ENCODE measurements at places on chromosomes 1 and 21.

DNA sequence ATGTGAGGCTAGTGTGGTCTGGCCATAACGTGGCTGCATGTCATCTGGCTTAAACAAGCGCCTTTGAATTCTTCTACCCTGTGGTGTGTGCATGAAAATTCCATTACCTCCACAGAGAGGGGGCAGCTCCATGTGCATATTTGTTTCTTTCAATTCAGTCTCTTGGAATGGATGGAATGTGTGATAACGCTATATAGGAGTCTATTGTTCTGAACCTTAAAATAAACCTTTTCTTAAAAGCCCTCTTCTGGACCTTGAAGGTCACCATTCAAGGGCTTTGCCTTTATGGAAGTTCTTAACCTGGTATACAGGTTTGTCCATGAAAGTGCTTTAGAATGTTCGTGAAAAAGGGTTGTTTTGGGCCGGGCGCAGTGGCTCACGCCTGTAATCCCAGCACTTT is 118.2 kb upstream of the ADGRL2 start:
- DNase-seq = no peak

GRCh38 chr1:233897325-233898162 is 6.9 kb upstream of the SLC35F3 start:
- no peak for DNase-seq

DNA sequence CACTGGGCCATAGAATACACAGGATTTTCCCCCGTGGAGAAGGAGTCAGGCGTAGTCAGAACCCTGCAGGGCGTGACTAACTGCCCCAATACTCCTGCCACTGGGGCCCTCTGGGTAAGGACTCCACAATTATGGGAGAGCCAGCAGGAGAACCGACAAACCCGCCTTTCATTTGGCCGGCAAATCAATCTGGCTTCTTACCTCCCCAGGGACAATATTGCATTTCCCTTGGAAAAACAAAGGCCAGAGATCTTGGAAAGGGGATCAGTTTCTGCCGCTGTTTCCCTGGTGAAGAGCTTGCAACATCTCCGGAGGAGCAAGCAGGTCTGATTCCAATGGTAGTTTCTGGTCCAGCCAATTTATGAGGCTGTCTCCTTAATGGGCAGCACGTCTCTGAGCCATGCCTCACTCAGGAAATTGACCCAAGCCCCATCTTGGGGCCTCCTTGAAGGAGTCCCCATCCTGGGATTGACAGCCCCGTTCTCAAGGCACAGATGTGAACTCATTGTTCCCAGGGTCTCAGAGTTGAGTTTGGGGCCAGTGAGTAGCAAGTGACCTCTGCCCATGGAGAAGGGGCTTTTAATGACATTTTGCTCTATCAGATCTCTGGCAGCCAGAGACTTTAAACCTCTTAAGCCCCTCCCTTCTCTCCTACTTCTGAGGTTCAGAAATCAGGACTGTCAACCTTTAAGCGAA is 4.3 kb downstream of the TRABD2B start:
- DNase-seq = peak; percentile 27

GRCh38 chr1:50270926-50271325 is 152.3 kb downstream of the DMRTA2 start:
- no peak for DNase-seq

- peak; percentile 27 for DNase-seq
Observed at GRCh38 chr1:67897270-67897949, 64.1 kb upstream of the GNG12 start.

- no peak for DNase-seq
Observed at GRCh38 chr1:222919478-222919865, 104.6 kb downstream of the DISP1 start.

DNA sequence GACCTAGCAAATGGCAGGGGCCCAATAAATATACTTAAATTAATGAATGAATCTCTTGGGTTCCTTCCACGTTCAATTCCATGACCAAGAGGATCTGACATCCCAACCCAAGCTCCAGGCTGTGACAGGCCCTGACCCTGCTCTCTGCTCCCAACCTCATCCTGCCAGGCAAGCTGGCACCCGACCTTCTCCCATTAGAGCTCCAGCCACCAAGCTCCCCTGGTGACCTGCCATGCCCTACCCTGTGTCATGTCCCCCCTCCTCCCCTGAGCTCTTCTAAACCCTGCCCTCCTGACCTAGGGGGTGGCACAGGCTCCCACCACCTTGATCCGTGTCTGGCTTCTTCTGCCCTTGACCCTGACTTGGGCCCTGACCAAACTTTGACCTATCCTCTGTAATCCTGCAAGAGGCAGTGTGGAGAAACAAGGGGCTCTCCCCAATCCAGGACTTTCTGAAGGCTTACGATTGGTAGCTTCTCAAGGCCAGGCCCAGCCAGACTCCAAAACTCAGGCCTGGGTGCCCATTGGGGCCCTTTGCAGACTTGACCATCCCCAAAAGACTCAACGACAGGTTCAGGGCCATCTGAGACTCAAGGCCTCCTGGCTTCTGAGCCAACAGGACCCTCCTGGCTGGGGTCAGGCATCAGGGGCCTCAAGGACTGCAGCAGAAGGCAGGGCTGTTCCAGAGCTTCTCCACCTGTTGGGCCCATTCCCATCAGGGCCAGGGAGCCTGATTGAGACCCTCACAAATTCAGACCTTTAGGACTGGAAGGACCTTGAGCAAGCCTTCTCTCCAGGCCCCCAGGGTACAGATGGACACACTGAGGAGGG is 249.0 kb downstream of the PTPRU start:
- no peak for DNase-seq

DNA sequence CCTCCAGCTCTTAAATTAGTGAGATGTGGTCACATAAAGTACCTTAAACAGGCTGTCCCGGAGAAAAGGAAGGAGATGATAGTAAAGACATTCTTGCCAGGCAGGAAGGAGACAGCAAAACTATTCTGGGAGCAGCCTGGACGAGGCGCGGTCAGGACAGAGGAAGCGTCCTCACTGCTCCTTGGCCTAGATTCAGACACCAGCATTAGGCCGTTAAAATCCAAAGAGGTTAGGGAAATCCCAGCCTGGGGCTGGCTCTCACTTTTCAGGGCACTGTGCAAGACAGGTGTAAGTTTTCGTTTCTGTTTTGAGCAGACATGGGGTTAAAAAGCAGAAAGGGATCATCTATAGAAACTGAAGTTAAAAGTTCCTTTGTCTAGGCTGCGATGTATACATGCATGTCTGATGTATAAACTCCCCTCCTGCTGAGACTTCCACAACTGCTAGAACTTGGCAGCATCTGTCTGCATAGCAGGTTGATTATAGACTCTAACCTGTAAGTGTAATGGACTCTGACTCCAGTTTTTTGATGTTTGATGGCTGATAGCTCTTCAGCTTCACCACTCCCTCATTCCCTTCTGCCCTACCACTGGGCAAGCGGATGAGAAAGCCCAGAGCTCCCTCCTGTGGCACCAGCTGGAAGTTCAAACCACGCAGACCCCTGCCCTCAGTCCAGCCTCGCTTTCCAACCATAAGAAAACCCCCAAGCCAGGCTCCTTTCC is 21.5 kb downstream of the STPG1 start:
- no peak for DNase-seq

GRCh38 chr1:196091397-196092135 is 516.7 kb downstream of the KCNT2 start:
- DNase-seq = no peak

- DNase-seq = no peak
Observed at GRCh38 chr1:218351391-218352074, 6.4 kb downstream of the TGFB2 start.

DNA sequence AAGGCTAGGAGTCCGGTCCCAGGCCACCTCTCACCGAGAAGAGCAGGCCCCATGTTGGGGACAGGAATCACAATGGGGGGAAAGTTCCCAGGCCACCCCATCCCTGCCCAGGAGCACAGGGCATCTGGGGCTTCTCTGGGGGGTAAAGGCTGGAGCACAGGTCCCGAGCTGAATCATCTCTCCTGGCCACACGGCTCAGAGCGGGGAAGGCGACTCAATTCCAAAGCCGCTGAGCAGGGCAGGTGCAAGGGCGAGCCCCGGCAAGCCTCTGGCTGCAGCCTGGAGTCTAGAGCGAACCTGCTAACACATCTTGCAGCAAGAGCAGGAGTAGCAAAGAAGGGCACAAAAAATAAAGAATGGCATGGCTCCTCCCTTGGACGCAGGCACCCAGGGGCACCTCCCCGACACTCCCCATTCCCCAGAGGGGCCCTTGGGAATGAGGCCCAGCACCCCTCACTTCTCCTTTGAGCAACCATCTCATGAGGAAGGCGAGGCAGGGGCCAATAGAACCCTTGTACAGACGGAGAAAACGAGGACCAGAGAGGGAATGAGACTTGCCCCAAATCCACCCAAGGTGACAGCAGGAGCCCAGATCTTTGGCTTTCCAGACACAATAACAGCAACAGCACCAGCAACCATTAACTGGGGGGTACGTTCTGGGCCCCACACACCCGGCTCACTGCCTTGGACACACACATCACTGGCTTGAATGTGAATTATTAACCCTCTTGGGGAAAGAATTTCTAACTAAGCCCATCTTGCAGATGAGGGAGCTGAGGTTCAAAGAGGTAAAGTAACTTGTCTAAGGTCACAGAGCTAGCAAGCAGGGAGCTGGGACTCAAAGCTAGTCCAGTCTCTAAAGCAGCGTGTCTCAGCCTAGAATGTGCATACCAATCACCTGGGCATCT is 20.7 kb upstream of the ALDH4A1 start:
- no peak for DNase-seq

DNA sequence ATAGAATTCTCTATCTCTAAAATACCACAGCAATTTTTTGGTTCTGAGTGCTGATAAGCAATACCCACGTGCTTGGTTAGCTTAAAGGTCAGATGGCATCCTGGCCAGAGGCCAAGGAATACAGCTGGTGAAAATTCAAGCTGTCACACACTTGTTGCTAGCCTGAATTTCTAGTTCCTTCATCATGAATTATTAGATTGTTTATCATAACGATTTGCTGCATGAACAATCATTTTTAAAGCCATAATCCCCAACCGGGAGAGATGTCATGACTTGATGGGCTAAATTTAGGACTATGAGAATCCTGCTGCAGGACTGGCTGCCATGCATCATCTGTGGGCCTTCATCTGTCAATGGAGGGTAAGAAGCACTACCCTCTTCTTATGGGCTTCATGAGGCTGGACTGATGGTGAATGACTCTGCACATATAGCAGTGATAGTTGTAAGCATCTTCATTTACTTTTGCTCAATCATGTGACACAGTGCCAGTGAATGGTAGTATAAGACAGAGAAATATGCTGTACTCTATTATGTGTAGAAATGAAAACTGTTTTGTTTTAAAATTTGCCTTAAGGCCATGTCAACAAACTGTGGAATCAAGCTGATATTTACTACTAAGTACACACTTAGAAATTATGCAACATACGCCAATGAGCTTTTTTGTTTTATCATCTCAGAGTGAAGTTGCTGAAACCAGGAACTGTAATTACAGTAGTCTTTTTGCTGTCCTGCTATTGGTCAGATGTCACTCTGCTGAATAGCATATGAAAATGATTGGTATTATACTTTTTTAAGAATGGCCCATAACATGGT is 80.5 kb upstream of the RALGPS2 start:
- DNase-seq = peak; percentile 77

DNA sequence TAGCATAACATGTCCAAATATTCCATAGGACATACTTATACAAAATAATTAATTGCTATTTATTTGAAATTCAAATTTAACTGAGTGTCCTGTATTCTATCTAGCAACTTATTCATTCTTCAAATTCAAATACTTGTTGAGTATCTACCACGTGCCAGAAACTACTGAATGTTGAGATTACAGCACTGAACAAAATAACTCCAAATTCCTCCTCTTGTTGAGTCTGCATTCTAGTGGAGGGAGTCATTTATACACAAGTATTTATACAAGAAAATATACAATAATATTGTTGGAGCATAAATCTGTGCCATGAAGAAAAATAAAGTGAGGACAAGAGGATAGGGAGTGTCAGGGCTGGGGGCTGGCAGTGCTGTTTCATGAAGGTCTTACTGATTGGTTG is 43.7 kb upstream of the CDC42BPA start:
- no peak for DNase-seq

- peak; percentile 60 for DNase-seq
Observed at GRCh38 chr1:198934901-198935305, 296.1 kb downstream of the PTPRC start.

- DNase-seq = peak; percentile 86
Observed at GRCh38 chr1:40944326-40944725, 35.2 kb upstream of the CTPS1 start.

GRCh38 chr1:23424293-23425192 is at the start of gene TCEA3:
TSS of gene TCEA3 (minus strand) at chr1:23424748. CDS start at chr1:23424633, 115 bp downstream.
- DNase-seq = no peak

DNA sequence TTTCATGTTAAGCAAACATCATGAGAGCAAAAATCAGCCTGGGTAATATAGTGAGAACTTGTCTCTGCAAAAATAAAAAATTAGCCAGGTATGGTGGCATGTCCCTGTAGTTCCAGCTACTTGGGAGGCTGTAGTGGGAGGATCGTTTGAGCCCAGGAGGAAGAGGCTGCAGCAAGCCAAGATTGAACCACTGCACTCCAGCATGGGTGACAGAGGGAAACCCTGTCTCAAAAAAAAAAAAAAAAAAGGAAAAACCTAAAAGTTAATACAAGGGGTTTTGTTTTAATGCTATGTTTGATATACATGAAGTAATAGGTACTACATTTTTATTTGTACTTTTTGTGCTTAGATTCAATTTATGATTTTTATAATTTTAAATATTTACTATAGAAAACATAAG is 27.1 kb upstream of the SLC35A3 start:
- no peak for DNase-seq

DNA sequence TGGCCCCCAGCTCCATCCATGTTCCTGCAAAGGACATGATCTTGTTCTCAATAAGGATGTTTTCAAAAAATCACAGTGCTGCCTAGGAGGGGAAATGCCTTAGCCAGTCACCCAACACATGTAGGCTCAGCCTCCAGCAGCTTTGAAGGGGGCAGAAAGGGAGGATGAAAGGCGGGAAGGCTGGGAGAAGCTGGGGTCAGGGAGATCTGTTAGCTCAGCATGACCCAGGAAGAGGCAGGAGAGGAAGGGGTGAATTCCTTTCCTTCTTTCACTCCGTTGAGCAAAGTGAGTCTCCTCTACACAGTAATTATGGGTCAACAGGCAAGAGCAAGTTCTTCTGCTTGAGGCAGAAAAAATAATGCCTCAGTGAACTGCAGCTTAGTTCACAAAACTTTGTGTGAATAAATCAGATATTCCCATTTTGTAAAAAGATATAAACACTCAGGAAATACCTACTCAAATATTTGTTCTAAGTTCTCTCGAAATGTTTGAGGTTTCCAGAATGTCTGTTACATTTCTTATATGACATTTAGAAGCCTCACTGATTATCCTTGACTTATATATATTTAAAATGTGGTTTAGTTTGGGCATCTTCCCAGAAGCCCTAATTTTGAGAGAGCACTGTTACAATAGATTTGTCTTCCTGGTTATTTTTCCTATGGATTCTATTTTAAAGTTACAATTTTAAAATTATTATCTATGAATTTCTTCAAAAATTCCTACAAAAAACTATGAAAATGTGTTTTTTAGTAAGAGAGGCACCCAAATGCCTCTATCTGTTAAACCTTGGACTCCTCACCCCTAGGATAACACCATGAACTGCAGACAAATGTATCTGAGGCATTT is 116.8 kb downstream of the KCNJ6 start:
- DNase-seq = no peak

DNA sequence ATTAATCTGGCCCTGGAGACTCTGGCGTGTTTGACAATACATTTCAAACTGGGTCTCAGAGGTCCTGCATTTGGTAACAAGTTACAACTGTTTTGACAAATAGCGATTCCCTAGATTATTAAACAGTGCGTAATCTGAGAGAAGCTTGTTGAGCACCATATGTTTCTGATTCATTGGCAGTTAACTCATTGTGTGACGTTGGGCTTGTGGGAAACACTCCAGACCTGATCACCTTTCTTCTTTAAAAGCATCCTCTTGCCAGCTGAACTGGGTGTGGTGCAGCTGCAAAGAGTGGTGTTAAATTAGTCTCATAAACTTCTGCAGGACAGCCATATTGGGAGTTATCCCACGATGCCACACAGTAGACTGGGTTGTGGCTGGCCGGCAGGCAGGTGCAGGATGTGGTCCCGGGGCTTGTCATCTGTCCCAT is 82.7 kb downstream of the CDC7 start:
- DNase-seq = peak; percentile 97
